Liver (tissue), 10 donors: ENCODE measurements at places on chromosomes 4 and X. TPM values are rescaled to one million over a fixed set of nuclear protein-coding genes. Genes with fewer than 3 reads are reported as not detected.

DNA sequence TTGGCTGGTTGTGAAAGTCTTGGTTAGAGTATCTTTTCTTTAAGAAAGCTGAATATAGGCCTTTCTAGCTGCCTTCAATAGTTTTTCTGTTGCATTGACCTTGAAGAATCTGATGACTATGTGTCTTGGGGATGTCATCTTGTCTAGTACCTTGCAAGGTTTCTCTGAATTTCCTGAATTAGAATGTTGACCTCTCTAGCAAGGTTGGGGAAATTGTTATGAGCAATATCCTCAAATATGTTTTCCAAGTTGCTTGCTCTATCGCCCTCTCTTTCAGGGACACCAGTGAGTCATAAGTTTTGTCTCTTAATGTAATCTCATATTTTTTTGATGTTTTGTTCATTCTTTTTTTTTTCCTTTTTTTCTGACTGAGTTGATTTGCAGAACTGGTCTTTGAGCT, 194.7 kb downstream of the RAB28 start:
- DNase-seq = no peak

DNA sequence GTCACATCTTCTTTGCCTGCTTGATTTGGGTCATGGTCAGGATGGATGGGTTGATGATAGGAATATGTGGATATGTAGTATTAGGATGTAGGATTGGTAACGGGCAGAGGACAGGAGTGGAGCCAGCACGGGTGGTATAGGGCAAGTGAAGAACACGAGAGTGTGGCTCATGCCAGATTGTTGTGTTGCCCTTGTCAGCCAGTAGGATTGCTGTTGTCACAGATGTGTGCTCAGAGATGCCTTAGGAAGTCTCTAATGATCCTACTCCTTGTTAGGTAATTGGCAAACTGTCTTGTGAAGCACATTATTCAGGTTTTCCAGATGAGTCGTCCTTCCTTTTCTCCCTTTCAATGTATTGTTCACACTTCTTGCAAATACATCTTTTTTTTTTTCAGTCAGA, 5.5 kb downstream of the ATP10D start:
- no peak for DNase-seq

- no peak for DNase-seq
These were observed 228.2 kb downstream of the FBXW7 start for GRCh38 chr4:152307669-152308068.

The EXOC1L gene
- not detected for polyA plus RNA-seq
